ENCODE measurements at places on chromosomes 11 and 22.

GRCh38 chr11:8988329-8989234, 15.2 kb downstream of the NRIP3 start:
- DNase-seq, result no peak

GRCh38 chr11:112016088-112016764, 9.0 kb upstream of the DLAT start:
- DNase-seq, result no peak

- no peak for DNase-seq
Observed at GRCh38 chr11:108959874-108960273, 295.0 kb downstream of the DDX10 start.

GRCh38 chr11:11937957-11938356, 70.5 kb downstream of the DKK3 start:
- DNase-seq, result no peak

DNA sequence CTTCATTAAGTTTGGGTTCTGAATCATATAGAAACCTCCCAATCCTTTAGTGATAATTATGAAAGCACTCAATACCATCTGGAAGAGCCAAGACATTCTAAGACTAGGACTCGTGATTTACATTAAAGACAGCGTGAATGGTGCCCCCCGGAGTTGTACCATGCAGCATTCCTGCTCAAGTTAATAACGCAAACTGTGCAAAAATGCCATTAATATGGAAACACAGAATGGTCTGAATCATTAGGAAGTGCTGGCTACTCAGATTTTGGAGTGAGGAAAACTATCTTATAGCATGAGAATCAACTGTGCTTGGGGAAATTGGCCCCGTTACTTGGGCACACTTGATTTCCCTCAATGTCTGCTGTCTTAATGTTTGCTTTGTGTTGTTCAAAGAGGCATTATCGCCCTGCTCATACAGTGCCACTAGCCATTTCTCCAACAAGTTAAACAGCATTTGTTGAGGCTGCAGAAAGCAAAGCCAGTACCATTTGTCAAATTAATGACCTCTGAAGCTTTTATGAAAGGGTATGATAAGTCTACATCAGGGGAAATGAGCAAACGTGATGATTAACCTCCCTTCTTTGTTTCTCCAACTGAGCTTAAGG, 18.5 kb upstream of the TPH1 start:
- DNase-seq, result no peak

GRCh38 chr22:47605886-47606285, 843.4 kb downstream of the TBC1D22A start:
- no peak for DNase-seq

- no peak for DNase-seq
Observed at GRCh38 chr11:106072804-106073203, 4.3 kb downstream of the KBTBD3 start.

- no peak for DNase-seq
Observed at GRCh38 chr11:26065944-26066343, 266.0 kb upstream of the ANO3 start.

DNA sequence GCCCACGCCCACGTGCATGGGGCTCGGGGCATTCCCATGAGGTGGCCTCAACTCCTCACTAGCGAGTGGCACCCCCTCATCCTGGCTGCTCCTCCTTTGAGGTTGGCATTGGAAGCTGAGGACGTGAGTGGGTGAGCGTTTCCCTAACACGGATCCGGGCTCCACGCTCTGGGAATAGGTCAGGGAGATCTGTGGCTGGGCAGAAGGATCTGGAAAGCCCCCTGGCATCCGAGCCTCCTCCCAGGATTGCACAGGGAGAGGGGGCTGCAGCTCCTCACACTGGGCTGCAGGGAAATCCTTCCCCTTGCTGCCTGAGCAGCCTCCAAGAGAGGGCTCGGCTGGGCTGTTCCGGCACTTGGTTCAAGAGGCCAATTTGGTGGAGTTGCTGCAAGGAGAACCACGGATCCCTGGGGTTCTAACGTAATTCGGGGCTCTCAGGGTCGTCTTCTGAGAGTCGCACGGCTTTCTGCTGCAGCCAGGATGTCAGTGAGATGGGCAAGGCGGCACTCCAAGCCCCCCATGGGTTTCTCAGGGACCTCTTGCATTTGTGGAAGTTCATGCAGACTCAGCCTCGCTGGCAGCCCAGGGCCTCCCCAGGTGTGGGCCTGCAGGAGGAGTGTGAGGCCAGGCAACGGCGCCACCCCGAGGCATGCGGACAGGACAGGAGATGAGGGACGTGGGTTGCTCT, 1119.0 kb downstream of the BRD1 start:
- DNase-seq, result no peak

DNA sequence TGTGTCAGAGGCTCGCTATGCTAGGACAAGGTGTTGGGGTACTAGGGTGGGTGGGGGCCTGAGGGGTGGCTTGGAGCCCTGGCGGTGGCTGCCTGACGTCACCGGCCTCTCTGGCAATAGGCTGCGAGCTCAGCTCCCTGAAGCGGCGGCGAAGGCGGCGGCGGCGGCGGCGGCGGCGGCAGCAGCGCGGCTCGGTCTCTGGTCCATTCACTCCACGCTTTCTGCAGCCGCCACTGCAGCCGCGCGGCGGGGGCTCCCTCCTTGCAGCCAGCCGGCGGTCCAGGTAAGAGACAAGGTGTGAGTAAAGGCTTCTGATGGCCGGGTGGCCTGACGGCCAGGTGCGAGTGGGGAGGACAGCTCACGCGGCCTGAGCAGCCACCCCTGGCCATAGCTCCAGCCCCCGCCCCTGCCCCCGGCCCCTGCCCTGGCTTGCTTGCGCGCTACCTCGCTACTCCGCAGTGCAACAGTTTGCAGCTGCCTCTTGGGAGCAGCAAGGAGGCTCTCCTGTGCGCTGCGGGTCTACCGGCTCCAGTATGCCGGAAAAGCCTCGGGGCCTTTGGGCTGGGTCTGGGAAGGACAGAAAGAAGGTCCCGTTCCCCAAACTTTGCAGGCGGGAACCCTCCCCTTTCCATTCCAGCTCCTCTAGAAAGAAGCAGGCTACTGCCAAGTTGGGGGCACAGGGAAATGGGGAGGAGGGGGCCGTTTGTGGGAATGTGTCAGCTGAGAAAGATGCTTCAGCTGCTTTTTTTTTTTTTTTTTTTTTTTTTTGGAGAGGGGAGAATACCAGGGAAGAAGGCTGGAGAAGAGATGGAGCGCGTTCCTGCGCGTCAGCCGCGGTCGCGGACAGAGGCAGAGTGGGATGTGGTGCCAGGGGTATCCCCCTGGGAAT, at the start of gene C11orf87:
Gene C11orf87 (plus strand): TSS at position 210 of the 889 bp plus-strand sequence. CDS start 1,444 bp downstream, outside the sequence.
- DNase-seq, result no peak

DNA sequence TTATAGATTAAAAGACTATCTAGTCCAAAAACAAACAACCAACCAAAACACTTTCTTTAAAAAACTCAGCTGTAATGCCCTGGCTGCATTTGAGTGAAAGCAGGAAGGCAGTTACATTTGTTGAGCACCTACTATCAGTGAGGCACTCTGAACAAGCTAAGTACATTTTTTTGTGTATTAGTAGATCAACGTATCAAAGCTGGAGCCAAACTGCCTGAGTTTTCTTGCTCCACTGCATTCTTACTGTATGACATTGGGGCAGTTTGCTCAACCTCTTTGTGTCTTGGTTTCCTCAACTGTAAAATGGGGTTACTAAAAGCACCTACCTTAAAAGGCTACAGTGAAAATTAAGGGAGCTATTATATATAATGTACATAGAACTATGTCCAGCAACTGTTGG, 22.0 kb downstream of the COA4 start:
- DNase-seq, result no peak

GRCh38 chr11:19676475-19677380, 35.9 kb upstream of the NAV2 start:
- DNase-seq, result no peak

- DNase-seq, result no peak
Observed at GRCh38 chr22:21966643-21967516, 14.2 kb upstream of the PPM1F start.

DNA sequence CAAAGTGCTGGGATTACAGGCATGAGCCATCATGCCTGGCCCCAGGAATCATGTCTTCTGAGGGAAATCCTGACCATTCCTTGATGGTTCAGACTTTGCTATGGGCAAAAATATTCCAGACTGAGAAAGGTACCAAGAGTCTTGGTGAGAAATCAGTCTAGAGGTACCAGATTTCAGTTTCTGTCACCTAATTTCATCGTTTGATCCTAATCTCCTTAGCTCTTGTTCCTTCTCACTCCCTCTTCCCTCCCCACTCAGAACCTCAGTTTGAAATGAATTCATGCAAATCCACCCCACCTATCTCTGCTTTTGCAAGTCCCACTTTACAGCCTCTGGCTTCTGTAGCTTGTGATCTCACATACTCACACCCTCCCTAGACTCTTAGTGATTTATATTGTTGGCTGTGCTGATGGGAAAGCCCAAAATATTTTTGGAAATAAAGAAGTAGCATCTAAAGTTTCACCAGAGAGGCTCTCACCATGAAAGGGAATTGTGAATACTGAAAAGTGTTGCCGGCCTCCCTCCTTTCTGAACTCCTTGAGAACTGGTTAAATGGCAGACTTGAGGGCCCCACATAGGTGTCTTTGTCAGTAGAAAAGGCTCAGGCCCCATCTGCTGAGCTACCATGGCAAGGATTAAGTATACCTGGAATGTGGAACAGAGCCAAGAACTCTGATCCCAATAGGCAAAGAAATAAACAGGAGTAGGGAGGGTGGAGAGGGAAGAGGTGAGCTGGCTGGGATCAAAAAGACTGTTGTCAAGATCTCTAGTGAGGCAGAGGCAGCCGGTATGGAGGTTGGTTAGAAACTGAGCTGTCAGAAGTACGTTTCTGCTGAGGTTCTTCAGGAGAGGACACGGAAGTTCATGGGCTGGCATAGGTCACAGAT, 190.5 kb upstream of the MTMR2 start:
- DNase-seq, result no peak

GRCh38 chr11:25838918-25839625, 492.9 kb upstream of the ANO3 start:
- no peak for DNase-seq

- DNase-seq, result no peak
Observed at GRCh38 chr11:132310390-132311375, 940.3 kb downstream of the NTM start.

GRCh38 chr22:33409079-33409478, 350.9 kb upstream of the SYN3 start:
- no peak for DNase-seq

GRCh38 chr11:47060807-47061206, 115.9 kb downstream of the ARFGAP2 start:
- DNase-seq, result no peak

- no peak for DNase-seq
Observed at GRCh38 chr11:47171061-47171838, 5.4 kb downstream of the ARFGAP2 start.

- DNase-seq, result no peak
Observed at GRCh38 chr11:66126064-66126463, 56.0 kb downstream of the PACS1 start.

- DNase-seq, result no peak
Observed at GRCh38 chr11:86508604-86509587, 134.2 kb downstream of the CCDC81 start.

DNA sequence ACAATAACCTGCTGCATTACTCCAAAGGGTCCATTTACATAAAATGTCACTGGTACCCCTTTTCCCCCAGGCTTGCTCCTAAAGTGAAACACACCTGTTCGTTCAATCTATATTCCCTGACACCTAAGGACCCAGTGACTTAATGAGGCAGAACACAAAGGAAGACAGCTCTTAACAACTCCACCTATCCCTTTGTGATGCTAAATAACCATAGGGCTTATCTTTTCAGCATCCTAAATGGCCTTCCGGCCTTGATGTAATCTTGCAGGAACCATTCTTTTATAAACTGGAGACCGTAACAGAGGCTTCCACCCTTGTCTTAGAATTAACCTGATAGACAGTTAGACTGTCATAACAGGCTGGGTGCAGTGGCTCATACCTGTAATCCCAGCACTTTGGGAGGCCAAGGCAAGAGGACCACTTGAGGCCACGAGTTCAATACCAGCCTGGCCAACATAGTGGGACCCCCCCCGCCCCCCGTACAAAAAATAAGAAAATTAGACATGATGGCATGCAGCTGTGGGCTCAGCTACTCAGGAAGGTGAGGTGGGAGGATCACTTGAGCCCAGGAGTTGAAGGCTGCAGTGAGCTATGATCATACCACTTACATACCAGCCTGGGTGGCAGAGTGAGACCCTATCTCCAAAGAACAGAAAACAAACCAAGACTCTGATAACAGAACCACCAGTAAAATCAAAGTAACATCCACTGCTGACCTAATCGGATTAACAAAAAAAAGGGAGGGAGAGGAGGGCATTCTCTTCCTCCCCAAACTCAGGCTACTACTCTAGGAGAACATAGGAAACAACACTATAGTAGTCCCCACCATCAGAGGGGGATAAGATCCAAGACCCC, 5.1 kb downstream of the CHEK2 start:
- no peak for DNase-seq

DNA sequence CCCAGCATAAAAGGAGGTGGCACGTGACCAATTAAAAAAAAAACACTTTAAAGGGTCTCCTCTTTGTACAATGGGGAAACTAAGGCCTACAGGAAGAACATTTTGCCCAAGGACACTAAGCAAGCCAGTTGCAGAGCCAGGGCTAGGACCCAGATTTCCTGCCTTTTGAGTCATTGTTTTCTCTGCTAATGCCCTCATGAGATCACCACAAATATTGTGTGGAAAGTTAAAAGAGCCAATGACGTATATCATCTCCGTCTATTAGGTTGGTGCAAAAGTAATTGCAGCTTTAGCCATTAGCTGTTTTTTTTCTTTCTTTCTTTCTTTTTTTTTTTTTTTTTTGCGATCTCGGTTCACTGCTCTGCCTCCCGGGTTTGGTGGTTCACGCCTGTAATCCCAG, 24.1 kb upstream of the LRRC32 start:
- no peak for DNase-seq

- no peak for DNase-seq
Observed at GRCh38 chr11:105918600-105918999, 103.4 kb downstream of the MSANTD4 start.

DNA sequence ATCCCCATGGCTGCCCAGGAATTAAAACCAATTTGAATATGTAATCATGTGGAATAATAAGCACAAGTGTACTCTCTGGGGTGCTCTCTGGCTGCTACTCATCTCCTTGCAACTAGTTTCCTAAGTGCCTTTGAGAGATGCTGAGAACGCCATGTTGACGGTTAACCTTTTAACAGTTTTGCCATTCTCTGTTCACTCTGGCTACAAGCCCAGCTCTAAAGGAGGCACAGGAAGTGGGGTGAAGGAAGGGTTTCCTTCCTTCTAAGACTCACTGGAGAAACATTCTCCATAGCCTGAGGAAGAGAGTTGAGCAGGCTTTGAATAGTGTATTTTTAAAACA, 122.0 kb upstream of the ZC3H12C start:
- no peak for DNase-seq
